ENCODE measurements at places on chromosomes 2 and 18. TPM values are rescaled to one million over a fixed set of nuclear protein-coding genes. Genes with fewer than 3 reads are reported as not detected.

Gene C2orf78
- not detected for total RNA-seq

Gene APCDD1
- total RNA-seq = 31.2 TPM

Gene CAPN14
- total RNA-seq = 20.5 TPM

Gene SULT1C4
- total RNA-seq = 34.4 TPM

Gene SLC19A3
- total RNA-seq = 5.3 TPM

Gene CD28
- 2.4 TPM for total RNA-seq

Gene CLHC1
- total RNA-seq = 18.5 TPM

Gene GKN1
- not detected for total RNA-seq

Gene KLHL29
- total RNA-seq = 8.4 TPM

Gene CABYR
- total RNA-seq = 0.41 TPM

Gene C1QL2
- not detected for total RNA-seq

Gene HRH4
- 0.21 TPM for total RNA-seq

Gene SERPINB11
- total RNA-seq = 1.0 TPM

Gene CROCC2
- not detected for total RNA-seq

Gene SLC9A4
- total RNA-seq = 0.10 TPM

Measured in tongue (tissue), 3 donors.